Left renal cortex interstitium (tissue), 4 donors: ENCODE measurements at places on chromosomes 13 and 19. TPM values are rescaled to one million over a fixed set of nuclear protein-coding genes. Genes with fewer than 3 reads are reported as not detected.

GRCh38 chr19:49844138-49845095, 6.5 kb upstream of the PTOV1 start:
- no peak for DNase-seq

Gene STOML3
- polyA plus RNA-seq = not detected

- no peak for DNase-seq
These were observed 32.2 kb downstream of the MYO9B start for GRCh38 chr19:17107546-17108452.

DNA sequence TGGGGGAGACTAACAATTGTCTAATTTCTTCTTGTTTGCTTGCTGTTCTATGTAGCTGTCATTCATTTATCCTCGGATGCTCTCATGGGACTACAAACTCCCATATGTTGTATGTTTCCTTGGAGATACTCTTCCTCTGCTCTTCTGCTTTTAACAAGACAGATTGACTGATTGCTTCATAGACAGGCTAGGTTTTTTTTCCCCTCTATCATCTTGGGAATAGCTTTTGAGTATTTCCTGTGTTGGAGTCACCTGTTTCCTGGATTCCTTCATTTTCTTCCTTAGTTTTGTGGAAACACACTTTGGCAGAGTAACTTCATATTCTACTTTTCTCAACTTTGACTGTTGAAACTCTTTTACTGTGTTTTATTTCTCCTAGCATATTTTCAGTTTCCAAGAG, 27.6 kb downstream of the EDNRB start:
- no peak for DNase-seq

Gene TUBA3C
- not detected for polyA plus RNA-seq

GRCh38 chr13:23626700-23627099, 56.5 kb downstream of the TNFRSF19 start:
- DNase-seq = no peak

GRCh38 chr19:980133-980998, 3.8 kb upstream of the WDR18 start:
- DNase-seq = no peak
